Effector memory CD8-positive, alpha-beta T cell (primary cell): ENCODE measurements at places on chromosomes 12 and 14.

- DNase-seq = no peak
Measured at GRCh38 chr14:101043891-101044290, 140.4 kb upstream of the RTL1 start.

DNA sequence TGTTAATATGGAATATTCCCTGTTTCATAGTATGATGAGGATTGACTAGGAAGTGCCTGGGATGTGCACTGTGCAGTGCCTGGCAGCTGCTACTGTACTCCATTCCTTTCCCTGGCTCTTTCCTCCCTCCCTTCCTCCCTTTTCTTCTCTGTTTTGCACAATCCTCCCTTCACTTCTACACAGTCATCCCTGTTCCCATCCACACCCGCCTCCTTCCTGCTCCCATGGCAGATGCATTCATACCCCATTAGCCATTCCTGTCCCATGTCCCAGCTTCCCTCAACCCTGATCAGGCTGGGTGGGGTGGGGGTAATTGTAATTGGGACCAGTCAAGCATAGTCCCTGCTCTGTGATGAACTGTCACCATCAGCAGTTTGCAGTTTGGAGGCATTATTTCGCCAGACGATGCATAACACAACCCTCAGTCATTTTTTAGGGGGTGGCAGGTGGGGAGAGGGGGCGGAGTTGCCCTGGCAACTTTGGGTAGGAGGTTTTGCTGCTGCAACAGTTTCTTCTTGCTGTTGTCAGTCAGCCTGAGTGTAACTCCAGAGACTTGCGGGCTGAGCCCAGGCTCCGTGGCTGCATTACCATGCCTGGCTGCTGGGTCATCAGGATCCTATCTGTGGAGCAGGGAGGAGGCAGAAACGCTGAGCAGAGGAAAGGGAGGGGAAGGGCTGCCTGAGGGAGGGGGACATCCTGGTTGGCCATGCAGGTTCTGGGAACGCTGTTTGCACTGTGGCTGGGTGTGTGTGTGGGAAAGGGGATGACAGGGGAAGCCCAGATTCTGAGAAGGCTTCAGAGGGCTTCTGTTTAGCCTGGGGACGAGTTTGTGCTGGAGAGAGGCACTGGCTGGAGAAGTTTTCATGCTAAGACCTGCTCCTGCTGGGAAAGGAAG, 4.1 kb upstream of the KRT84 start:
- no peak for DNase-seq

DNA sequence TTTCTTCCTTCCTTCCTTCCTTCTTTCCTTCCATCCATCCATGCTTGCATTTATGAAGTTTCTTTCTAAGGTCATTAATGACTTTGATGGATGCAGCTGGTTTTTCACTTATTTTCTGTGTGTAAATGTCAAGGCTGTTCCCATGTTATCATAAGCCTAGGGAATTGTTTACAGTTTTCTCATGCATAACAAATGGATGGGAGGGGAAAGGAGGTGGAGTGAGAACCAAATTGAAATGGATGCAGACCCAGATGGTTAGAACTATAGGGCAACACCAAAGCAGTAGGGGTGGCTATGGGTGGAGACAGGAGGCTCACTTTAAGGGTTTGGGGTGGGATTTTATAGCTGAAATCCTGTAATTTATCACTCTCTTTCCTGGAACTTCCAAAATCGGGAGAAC, 146.2 kb downstream of the TPH2 start:
- DNase-seq = no peak

GRCh38 chr14:97388408-97388807, 591.2 kb downstream of the VRK1 start:
- no peak for DNase-seq

GRCh38 chr12:55732288-55732687, 3.5 kb upstream of the CD63 start:
- DNase-seq = no peak
